SHP77 treated with DMSO at 0.1 percent for 48 hours (cell line): ENCODE measurements at places on chromosomes 2 and 18.

DNA sequence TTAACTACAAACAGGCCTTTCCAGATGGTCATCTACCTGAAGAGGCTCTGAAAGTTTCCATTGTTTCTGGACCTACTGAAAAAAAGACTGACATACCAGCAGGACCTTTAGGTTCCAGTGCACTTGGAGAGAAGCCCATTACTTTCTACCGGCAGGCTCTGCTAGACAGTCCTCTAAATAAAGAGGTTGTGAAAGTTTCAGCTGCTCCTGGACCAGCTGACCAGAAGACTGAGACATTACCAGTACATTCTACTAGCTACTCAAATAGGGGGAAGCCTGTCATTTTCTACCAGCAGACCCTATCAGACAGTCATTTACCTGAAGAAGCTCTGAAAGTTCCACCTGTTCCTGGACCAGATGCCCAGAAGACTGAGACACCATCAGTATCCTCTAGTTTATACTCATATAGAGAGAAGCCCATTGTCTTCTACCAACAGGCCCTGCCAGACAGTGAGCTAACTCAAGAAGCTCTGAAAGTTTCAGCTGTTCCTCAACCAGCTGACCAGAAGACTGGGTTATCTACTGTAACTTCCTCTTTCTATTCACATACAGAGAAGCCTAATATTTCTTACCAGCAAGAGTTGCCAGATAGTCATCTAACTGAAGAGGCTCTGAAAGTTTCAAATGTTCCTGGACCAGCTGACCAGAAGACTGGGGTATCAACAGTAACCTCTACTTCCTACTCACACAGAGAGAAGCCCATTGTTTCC, 65.8 kb downstream of the ALMS1 start:
- DNase-seq, result no peak

DNA sequence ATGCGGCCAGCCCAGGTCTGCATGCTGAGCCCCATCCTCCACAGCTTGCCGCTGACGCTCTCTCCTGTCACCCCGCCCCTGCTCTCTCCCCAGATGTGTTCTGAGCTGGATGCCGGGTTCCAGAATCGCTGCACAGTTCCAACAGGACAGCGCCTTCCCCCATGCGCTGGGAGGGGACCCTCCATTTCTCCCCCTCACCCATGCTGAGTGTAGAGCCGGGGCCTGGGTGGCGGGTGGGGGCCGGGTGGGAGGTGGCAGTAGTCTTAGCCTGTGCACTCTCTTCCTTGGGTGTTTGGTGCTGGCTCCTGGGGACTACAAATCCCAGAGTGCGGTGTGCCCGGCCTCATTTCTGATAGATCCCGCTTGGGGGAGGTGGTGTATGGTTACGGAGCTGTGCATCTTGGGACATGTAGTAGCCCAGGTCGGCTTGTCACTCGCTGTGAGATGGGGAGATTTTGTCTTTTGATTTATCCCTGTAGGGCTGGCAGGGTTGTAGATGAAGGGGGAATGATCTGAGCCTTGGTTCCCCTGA, 6.8 kb downstream of the DNAJB2 start:
- DNase-seq, result no peak

GRCh38 chr2:1055014-1055595, 104.5 kb downstream of the SNTG2 start:
- no peak for DNase-seq

DNA sequence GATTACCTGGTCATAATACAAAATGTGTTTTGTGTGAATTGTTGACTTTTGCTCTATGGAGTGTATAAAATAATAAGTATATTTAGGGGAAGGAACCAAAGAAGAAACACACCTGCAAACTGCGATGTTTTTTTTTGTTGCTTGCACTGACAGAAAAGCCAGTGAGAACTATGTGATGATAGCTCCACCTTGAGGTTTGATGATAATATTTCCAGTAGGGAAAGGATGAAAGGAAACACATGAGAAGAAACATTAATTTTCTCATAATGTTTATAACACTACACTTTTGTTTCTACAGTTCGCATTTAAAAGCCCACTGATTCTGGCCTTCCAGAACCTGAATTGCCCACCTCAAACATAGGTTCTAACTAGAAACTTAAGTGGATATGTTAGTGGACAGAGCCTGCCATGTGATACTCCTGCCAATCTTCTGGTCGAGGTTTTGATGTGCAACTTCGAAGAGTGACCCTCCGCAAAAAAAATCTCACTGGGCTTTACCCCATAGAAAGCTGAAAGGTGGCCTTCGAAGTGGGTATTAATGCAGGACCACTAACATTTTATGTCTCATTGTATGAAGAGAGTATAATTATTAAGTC, 476.4 kb upstream of the SPHKAP start:
- DNase-seq, result peak; percentile 36

DNA sequence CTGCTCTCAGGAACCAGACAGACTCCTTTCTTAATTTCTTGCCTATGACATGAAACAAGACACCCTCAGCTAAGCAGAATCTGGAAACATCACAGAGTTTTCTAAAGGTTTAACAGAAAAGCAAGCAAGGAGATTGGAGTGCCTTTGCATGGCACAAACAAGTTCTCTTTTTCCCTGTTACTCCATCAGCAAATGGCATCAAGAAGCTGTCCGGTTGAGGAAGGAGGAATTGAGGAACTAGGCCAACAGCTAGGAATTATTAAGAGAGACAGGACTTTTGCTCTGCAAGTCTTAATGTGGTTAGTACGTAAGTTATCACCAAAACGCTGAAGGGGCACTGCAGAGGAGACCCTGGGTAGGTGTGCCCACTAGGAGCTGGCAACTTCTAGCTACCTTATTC, 53.2 kb downstream of the NEB start:
- no peak for DNase-seq
